ENCODE measurements at places on chromosomes 16 and 17. TPM values are rescaled to one million over a fixed set of nuclear protein-coding genes. Genes with fewer than 3 reads are reported as not detected.

Gene ZP2
- total RNA-seq = not detected

Gene KCNAB3
- total RNA-seq = 0.33 TPM

Gene WNT3
- 1.3 TPM for total RNA-seq

Gene TRPV3
- 0.77 TPM for total RNA-seq

Gene USP10
- 48.6 TPM for total RNA-seq

Gene GNAO1
- 0.26 TPM for total RNA-seq

Gene MFSD6L
- total RNA-seq = not detected

Gene FSCN2
- 1.5 TPM for total RNA-seq

Gene FADS6
- not detected for total RNA-seq

Gene SLC6A4
- total RNA-seq = not detected

Gene CRHR1
- total RNA-seq = not detected

Gene ZG16
- not detected for total RNA-seq

Gene HOXB4
- 8.9 TPM for total RNA-seq

Gene SRCIN1
- total RNA-seq = not detected

Gene CPNE7
- 53.0 TPM for total RNA-seq

Gene SEPTIN12
- total RNA-seq = not detected

Gene DNAH17
- total RNA-seq = not detected

Gene HLF
- total RNA-seq = 0.51 TPM

Gene BRIP1
- total RNA-seq = 4.0 TPM

Gene NSMCE1
- 142 TPM for total RNA-seq

Gene GPR139
- not detected for total RNA-seq

Gene NXN
- 53.8 TPM for total RNA-seq

Gene LGALS9B
- total RNA-seq = not detected

Gene TAT
- total RNA-seq = not detected

Gene KRT13
- total RNA-seq = not detected

Gene MT1G
- total RNA-seq = 16.4 TPM

Gene FAM20A
- total RNA-seq = 14.9 TPM

Gene CSH2
- total RNA-seq = not detected

Gene HOXB5
- 2.1 TPM for total RNA-seq

Gene MSLN
- total RNA-seq = not detected

Gene KCNJ16
- total RNA-seq = not detected

Gene GRAPL
- total RNA-seq = under 0.01 TPM

Gene ERBB2
- 24.7 TPM for total RNA-seq

Gene PRAC2
- total RNA-seq = not detected

Gene PLXDC1
- 4.1 TPM for total RNA-seq

Gene SPAG9
- 100 TPM for total RNA-seq

Gene RNF112
- total RNA-seq = 21.5 TPM

Gene SSTR5
- total RNA-seq = not detected

Gene TP53TG3C
- total RNA-seq = not detected

Gene MT4
- total RNA-seq = not detected

Gene TMEM98
- total RNA-seq = 190 TPM

Gene IRX6
- not detected for total RNA-seq

Gene CACNG3
- total RNA-seq = not detected

Gene KRT12
- total RNA-seq = not detected

Gene MT1M
- total RNA-seq = 58.8 TPM

Gene CACNG1
- not detected for total RNA-seq

Gene TVP23A
- total RNA-seq = 0.26 TPM

Gene DHX38
- total RNA-seq = 85.0 TPM

Gene ADAMTS18
- total RNA-seq = not detected

Gene CYLD
- 47.3 TPM for total RNA-seq

Gene KRTAP4-1
- not detected for total RNA-seq

Gene SLC16A6
- total RNA-seq = 1.5 TPM

Gene USP36
- 18.3 TPM for total RNA-seq

Gene GPRC5B
- 4.5 TPM for total RNA-seq

Gene NIP7
- 20.0 TPM for total RNA-seq

Gene DUSP14
- 121 TPM for total RNA-seq

Gene BORCS6
- total RNA-seq = 11.4 TPM

Gene ESRP2
- 0.17 TPM for total RNA-seq

Measured in fibroblast of lung (primary cell).